Left ventricle myocardium inferior (tissue), 1 donor: ENCODE measurements at places on chromosomes 13 and 19. TPM values are rescaled to one million over a fixed set of nuclear protein-coding genes. Genes with fewer than 3 reads are reported as not detected.

Gene ZNF135
- total RNA-seq, result 3.8 TPM

Gene PSG1
- not detected for total RNA-seq

DNA sequence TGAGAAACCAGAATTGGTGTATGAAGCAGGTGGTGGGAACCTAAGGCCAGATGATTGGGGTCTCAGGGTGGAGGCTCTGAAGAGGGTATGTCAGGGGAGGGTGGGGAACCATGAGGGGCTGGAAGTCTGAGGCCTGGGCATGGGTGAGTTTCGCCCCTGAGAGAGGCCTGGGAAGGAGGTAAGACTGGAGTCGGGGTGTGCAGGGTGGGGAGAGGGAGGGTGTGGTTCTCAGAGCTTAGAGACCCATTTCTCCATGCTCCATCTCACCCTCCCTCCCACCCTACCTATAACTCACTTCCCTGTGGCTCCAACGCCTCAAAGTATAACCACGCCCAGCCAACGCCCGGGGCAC lies 1.0 kb upstream of the KLHL26 start:
- no peak for DNase-seq

GRCh38 chr13:113393226-113393562 lies 29.3 kb upstream of the GRTP1 start:
- DNase-seq, result no peak

DNA sequence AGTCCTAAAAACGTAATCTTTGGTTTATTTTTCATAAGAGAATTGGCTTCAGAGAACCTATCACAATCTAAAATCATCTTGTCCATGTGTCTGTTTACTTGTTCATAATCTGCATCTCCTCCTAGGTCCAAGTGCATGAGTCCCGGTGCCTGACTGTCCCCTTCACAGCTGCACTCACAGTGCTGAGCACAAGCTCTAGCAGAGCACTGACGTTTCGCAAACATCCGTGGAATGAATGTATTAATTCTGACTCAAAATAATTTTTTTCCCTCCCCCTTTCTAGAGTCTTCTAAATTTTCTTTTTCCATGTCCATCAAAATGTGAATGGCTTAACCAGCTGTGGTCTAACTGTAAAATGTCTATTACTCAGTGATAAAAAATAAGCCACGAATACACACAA lies 245.5 kb upstream of the TSHZ3 start:
- DNase-seq, result no peak

GRCh38 chr13:76293346-76293745 lies 592.9 kb downstream of the KCTD12 start:
- no peak for DNase-seq

- DNase-seq, result no peak
Observed at GRCh38 chr13:48636550-48636949, 17.2 kb upstream of the CYSLTR2 start.
